ENCODE measurements at places on chromosomes 7 and 10.

DNA sequence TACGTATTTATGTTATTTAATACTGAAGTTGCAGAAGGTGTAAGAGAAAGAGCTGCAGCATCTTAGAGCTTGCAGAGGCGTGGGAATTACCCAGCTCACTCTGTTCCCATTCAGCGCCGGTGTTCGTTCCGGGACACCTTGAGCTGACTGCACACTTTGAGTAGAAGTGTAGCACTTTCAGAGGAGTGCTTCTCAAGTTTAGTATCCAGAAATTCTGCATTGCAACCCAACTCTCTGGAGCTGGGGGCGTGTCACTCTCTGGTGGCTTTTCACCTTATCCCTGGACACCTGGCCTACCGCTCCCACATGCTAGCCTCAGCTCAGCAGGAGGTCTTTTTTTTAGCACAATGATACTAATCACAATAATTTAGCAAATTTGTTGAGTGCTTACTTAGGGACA is 66.4 kb upstream of the SHH start:
- DNase-seq, result no peak

DNA sequence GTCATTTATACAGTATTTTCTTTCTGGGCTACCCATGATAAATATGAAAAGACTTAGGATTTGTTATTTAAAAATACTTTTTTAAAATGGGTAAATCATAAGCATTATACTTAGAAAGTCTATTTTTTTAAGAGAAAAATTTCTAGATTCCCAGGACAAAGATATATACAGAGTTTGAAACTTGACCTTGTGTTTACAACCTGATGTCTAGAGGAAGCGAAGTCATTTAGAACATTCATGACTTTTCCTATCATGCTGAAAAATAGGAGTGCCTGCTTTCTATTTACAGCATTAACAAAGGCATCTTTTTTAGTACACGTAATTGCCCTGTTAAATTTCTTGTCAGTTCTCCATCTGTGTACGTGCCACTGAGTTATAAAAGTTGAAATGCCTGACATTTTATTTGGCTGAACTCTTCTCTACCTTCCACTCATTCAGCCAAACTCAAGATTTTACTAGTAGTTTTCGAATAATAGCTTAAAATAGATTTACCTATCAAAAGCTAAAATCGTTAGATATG is 23.0 kb downstream of the GNAT3 start:
- no peak for DNase-seq

GRCh38 chr7:2100278-2101208 is 132.2 kb downstream of the MAD1L1 start:
- no peak for DNase-seq

GRCh38 chr10:12579954-12580858 is 230.9 kb downstream of the CAMK1D start:
- DNase-seq, result no peak

- no peak for DNase-seq
Observed at GRCh38 chr10:6058682-6059475, 3.3 kb downstream of the IL2RA start.

DNA sequence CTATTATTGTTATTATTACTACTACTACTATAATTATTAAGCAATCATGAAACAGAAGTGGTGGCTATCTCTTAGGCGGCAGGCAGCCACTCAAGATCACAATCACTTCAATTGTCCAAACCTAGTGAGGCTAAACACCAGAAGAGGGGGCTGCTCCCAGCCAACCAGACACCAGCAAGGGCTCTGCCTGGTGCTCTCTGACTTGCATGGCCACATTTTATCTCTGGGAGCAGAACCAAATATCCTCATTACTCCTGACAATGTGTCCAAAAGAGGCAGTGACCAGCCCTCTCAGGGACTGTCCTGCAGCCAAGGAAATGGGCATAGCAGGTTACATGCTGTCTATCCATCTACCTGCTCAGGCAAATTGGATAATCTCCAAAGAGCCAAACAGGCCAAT is 187.4 kb upstream of the PDE1C start:
- no peak for DNase-seq

DNA sequence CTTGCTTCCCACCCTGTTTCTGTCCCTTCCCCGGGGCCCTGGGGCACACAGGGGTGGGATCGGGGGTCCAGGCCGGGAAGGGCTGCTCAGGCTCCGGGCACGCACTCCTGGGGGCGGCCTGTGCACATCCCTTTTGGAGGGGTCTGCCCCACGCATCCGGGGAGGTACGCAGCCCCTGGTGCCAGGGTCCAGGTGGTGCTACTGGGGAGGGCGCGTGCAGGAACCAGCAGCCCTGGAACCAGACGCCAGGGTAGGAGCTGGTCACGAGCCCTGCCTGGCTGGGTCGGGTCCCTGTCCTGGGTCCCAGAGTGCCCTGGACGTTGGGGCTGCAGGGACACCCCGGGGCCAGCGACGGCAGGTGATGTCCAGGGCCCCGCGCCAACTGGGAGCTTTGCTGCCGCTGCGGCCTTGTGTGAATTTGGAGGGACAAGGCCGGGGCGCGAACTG is 53.4 kb downstream of the GLRX3 start:
- no peak for DNase-seq

DNA sequence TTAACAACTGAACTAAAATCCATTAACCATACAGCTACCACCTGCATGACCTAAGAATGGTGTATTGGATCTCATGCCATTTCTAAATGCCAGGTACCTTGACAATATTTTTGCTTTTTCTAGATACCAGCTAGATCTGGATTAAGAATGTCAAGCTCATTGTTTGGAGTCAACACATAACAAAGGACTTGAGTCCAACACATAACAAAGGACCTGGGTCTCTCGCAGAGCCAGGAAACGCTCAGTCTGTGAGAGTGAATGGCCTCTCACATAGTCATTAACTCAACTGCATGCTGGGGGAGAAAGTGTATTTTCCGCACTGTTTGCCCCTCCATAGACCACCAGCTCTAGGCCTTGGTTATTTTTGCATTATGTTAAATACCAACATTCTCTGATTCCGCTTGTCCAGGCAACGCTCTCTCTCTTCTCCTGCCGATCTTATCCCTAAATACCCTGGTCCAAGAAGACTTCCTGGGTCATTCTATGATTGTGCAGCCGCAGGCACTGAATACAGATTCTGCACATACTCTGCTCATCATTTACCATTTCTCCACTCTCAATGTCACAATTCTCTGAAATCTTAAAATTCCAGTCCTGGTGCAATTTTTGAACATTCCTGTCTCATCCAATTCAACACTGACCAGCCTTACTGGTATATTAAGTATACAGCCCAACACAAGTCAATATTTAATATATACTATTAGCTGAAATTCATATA is 31.2 kb downstream of the ITIH5 start:
- no peak for DNase-seq

GRCh38 chr10:79149662-79150443 is 81.1 kb downstream of the ZMIZ1 start:
- peak; percentile 38 for DNase-seq

- DNase-seq, result no peak
Observed at GRCh38 chr10:113360870-113361269, 192.0 kb upstream of the HABP2 start.

GRCh38 chr7:131745390-131746248 is 189.2 kb upstream of the PODXL start:
- peak; percentile 56 for DNase-seq

DNA sequence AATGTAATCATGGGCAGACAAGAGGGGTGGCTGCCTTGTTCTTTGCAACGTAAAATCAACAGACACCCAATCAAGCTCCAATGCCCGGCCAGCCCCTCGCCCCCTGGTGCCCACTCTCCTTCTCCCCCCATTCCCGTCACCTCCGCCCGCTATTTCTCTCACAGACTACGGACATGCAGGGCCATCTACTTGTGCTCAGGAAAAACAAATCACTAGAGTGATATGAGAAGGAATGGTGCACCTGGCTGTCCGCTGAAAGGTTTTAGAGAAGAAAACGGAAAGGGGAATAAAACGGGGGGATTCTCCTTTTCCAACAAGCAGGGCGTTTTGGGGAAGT is 396 bp downstream of the GRM8 start:
- DNase-seq, result no peak

DNA sequence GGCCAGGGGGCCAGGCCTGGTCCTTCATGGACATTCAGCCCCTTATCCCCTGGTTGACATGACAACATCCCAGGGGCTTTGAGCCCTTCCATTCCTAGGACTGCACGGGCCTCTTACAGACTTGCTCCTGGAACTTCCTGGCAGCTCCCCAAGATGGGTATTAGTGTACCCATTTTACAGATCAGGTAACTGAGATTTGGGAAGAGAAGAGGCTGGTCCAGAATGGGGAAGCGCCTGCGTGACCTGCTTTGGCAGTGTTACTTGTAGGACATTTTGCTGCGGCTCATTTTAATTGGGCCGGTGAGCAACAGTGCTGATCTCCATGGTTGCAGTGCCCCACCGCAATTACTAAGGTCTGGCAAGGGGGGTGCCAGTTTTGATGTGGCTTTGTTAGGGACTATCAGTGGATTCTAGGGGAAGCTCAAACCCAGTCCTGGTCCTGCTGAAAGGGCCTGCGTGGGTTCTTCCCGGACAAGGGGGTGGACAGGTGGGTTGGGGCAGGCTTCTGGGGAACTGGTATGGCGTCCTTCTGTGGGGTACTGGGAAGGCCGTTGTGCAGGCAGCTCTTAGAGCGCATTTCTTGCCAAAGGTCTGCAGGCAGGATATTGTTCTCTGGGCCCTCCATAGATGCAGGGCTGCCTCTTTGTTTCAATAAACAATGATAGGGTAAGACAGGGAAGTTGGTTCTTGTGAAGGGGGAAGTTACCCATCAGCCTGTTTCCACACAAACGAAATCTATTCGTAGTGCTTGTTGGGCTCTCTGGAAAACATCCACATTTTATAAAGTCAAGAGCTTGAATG is 137.6 kb downstream of the RGS10 start:
- DNase-seq, result no peak

- no peak for DNase-seq
Observed at GRCh38 chr7:149067869-149068268, 22.6 kb downstream of the ZNF786 start.

DNA sequence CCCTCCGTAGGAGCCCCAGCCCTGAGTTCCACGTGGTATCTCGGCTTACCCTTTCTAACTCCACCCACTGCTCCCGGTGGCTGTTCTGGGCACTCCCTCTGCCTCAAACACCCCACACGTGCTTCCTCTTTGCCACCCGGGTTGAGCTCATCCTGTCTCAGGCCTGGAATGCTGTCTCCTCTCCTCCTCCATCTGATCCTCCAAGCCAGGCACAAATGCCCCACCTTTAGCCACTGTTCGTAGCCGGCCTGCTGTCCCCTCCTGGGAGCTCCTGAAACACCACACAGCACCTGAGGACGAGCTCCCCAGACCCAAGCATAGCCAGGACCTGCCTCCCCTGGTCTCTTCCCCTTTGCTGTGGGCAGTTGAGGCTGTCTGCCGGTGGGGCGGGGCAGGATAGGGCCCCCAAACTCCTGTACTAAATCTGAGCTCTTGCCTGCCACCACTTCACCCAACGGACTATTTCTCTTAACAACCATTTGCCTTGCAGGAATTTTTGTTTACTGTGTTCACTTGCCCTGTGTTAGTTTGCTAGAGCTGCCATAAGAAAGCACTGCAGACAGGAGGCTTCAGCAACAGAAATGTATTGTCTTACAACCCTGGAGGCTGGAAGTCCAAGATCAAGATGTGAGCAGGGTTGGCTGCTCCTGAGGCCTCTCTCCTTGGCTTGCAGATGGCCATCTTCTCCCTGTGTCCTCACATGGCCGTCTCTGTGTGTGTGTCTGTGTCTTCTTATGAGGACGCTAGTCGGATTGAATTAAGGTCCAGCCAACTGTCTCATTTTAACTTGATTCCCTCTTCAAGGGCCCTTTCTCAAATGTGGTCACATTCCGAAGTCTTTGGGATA is 58.3 kb upstream of the SHH start:
- no peak for DNase-seq

GRCh38 chr10:132113206-132113605 is 47.5 kb downstream of the JAKMIP3 start:
- no peak for DNase-seq

GRCh38 chr10:6327961-6328698 is 125.4 kb downstream of the PFKFB3 start:
- no peak for DNase-seq

GRCh38 chr10:83184641-83185040 is 954.7 kb upstream of the GHITM start:
- no peak for DNase-seq

- no peak for DNase-seq
Observed at GRCh38 chr7:66423729-66424128, 205.0 kb upstream of the KCTD7 start.

- DNase-seq, result no peak
Observed at GRCh38 chr7:123230603-123231002, 30.8 kb upstream of the SLC13A1 start.

DNA sequence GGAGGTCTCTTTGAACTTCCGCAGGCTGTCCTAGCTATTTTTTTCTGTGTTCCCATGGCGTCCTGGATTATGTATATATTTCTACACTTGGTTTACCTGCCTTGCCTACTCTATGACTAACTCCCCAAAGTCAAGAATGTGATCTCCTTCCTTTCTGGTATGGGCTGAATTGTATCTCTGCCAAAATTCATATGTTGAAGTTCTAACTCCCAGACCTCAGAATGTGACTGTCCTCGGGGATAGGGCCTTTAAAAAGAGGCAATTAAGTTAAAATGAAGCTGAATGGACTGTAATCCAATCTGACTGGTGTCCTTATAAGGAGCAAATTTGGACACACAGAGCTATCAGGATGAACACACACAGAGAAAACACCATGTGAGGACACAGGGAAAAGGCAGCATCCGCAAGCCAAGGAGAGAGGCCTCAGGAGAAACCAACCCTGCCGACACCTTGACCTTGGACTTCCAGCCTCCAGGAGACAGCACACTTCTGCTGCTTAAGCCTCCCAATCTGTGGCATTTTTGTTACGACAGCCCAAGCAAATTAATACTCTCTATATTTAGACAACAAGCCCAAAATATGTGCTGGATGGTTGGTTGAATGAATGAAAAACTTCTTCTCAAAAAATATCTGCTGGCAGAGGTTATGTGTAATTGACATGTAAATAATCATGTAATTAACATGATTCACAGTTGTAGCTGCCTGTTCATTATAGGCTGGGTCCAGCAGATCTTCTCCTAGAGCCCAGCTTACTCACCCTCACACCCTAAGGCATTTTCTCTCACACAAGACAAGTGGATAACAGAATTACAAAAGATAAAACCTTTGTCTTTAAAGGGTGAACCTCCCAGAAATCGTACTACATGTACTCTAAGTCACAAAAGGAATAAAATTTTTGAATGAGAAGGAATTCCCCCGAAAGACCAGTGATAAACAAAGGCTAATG is 123.7 kb downstream of the CUBN start:
- no peak for DNase-seq

All from brain microvascular endothelial cell (primary cell).